Activated gamma-delta T cell (primary cell): ENCODE measurements at places on chromosomes 12 and 14.

DNA sequence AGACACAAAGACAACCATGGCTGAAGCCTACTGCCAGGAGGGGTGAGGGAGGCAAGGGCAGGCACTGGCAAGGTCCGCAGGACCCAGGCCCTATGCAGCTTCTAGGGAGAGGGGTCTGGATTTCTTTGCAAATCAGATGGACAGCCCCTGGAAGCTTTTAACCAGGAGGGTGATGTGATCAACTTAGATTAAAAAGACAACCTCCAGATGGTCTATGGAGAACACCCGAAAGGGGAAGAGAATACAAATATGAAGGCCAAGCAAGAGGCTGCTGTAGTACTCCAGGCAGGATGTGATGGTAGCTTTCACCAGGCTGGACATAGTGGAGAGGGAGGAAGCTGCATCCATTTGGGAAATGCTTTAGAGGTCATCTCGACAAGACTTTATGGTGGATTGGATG, 83.3 kb upstream of the TSPAN11 start:
- no peak for DNase-seq

DNA sequence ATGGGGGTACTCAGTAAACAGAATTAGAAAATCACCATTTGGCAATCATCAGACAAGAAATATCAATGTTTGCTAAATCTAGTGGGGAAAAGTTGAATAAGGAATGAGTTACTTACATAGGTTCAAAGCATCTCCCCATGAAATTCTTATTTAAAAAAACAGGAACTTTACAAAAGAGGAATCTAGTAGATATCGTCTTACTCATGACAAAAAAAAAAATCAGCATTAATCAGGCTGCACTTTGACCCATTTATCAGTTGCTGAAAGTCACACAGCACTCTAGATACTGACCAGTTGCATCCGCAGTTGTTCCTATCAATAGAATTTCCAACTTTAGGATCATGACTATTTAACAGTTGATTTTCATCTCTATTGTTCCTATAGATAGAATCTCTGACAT, 5.8 kb upstream of the DICER1 start:
- no peak for DNase-seq

GRCh38 chr14:67892466-67893100, 73.0 kb downstream of the RAD51B start:
- no peak for DNase-seq

DNA sequence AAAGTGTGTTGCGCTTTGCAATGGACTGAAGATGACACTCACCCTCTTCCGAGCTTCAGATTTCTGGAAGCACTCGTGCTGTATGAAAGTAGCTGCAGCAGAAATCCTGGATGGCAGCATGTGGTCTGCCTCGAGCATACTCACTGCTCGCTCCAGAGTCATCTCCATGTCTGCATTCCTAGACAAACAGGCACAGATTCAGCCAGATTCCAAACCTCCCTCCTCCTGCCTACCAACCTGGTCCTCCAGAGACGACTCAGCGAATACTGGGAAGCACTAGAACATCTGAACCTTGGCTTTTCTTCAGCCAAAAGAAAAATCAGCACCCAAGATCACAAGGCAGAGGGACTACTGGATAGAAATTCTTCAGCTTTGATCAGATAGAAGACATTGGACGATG, 27.7 kb downstream of the PKP2 start:
- no peak for DNase-seq

DNA sequence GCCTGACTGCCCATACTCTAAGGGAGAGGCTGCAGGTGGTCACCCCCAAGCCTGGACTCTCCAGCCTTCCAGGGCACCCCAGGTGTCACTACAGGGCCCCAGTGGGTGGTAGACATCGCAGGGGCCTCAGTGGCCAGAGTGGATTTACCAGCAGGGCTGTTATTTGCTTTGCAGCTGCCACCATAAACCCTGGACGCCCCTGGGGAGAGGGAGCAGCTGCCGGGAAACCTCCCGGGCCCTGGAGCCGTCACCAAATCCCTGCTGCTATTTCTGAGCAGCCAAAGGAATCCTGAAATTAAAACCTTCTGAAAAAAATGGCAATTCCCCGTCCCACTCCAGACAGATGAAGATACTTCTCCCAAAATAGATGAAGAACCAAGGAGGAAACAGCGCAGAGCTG, 13.9 kb downstream of the TMEM119 start:
- DNase-seq, result no peak

GRCh38 chr14:95265106-95266094, 54.3 kb downstream of the CLMN start:
- DNase-seq, result no peak

GRCh38 chr12:55467836-55468235, 2.1 kb downstream of the OR6C70 start:
- no peak for DNase-seq

DNA sequence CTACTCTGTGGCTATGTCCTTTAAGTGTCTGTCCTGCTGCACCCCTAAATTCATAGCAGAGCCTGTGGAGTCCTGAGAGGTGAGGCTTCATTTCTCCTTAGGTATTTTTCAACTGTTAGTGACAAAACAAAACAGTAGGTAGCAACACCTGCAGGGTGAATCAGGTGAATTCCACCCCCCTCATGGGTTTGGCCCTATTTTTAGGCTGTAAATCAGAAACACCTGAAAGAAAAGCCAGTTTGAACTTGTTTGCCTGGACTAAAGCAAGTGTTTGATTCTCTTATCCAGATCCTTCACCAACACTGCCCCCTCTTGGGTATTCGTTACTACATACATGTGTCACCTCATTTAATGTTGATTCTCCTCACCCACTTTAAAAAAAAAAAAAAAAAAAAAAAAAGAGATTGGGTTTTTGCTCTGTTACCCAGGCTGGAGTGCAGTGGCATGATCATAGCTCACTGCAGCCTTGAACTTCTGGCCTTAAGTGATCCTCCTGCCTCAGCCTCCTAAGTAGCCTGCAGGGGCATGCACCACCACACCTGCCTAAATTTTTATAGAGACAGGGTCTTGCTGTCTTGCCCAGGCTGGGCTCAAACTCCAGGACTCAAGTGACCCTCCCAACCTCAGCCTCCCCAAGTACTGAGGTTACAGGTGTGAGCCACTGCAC, 10.3 kb downstream of the TBPL2 start:
- no peak for DNase-seq

GRCh38 chr12:98998697-98999299, 353.7 kb downstream of the APAF1 start:
- DNase-seq, result no peak
